ENCODE measurements at places on chromosomes 4 and X.

DNA sequence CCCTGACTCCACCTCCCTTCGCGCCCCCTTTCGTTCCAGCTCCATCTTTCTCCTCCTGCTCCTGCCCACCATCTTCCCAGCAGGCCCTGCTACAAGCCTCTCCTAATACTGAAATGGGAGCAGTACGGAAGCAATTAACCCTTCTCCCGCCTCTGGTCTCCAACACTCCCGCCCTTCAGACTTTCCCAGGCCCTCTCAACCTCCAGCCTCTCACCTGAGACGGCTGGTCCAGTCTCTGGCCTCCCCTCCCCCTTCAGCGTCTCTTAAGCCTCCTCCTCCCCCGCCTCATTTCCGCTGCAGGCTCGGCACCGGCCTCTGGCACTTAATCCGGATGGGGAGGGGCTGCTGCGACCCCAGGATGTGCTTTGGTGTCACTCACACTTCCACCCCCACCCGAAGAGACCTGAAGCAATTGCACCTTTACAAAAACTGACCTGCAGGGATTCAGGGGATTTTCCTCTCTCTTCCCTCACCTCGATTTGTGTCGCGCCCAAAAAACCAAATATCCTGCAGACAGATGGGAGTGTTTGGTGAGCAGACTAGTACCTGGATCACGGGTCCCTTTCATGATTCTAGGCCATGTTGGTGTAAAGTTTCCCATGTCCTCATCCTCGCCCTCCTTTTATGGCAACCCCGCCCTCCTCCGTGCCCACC lies 657 bp downstream of the TCEAL8 start:
- DNase-seq = peak; percentile 16

- DNase-seq = no peak
Observed at GRCh38 chr4:19193274-19193981, 1058.3 kb upstream of the SLIT2 start.

GRCh38 chr4:45063696-45064095 lies 337.3 kb upstream of the GNPDA2 start:
- no peak for DNase-seq

GRCh38 chr4:101967697-101968346 lies 177.3 kb downstream of the BANK1 start:
- DNase-seq = no peak

Data from brain microvascular endothelial cell (primary cell).